ENCODE measurements at places on chromosomes 11 and 22. TPM values are rescaled to one million over a fixed set of nuclear protein-coding genes. Genes with fewer than 3 reads are reported as not detected.

Gene MAPK12
- total RNA-seq: 44.8 TPM

Gene SLC17A6
- not detected for total RNA-seq

Gene C11orf21
- not detected for total RNA-seq

Gene SEZ6L
- not detected for total RNA-seq

Gene OR8A1
- not detected for total RNA-seq

Gene CCDC34
- 3.6 TPM for total RNA-seq

Gene KRTAP5-10
- total RNA-seq: not detected

Gene AMOTL1
- total RNA-seq: 38.6 TPM

Gene KCNE3
- 4.5 TPM for total RNA-seq

Gene OR4C11
- not detected for total RNA-seq

Gene OR5M3
- total RNA-seq: not detected

Gene FAM180B
- not detected for total RNA-seq

Gene APOL6
- total RNA-seq: 20.5 TPM

Gene OR52E2
- total RNA-seq: not detected

Gene TTC36
- total RNA-seq: 0.59 TPM

Gene CRYAB
- total RNA-seq: 3.0 TPM

Gene OR5A1
- not detected for total RNA-seq

Gene RAB36
- total RNA-seq: 3.7 TPM

Gene CHRM1
- total RNA-seq: not detected

Gene SERPING1
- total RNA-seq: 4.5 TPM

Gene C22orf31
- total RNA-seq: not detected

Gene CARNS1
- total RNA-seq: 0.30 TPM

Gene FGF4
- total RNA-seq: not detected

Gene UPK3A
- not detected for total RNA-seq

Gene F2
- total RNA-seq: not detected

All from smooth muscle cell of the umbilical artery (primary cell).